ENCODE measurements at places on chromosomes 2 and 18.

DNA sequence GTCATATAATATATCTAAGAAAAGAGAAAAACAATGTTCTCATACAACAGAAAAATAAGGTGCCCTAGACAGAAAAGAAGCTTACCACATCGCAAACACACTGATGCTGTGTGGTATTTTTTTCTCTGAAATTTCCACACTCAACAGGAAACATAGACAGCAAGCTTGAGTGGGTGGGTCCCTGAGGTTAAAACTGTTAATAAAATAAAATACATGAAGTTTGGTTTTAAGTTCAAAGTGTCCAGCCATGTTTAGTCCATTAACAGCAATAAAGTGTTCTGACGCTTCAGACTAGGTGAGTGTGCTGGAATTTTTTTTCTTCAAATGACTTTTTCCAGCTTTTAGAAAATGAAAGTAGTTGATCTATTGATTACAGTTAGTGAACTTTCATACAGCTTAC lies 83.3 kb upstream of the EPB41L5 start:
- DNase-seq = no peak

GRCh38 chr2:226740039-226740648 lies 59.5 kb downstream of the IRS1 start:
- DNase-seq = no peak

GRCh38 chr18:59279193-59279592 lies 5.9 kb upstream of the RAX start:
- DNase-seq = no peak

DNA sequence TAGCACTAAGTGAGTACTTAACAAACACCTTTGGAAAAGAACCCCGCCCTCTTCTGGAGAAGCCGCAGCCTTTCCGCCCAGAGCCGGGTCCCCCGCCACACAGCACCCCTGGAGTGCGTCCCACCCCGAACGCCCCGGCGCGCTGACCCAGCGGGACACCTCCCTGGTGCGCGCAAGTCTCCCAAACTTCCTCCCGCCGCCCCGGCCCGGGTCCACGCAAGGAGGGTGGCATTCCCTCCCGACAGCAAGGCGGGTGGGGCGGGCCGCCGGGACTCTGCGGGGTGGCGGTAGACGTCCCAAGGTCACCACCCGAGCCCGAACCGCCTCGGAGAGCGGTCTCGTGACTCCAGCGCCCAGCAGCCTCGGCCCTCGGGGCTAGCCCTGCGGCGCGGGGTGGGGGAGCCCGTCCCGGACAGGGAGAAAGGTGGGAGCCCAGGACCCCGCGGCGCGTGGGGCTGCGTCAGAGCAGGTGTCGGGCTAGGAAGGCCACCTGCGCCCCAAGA lies 598 bp downstream of the CCDC93 start:
- DNase-seq = no peak

DNA sequence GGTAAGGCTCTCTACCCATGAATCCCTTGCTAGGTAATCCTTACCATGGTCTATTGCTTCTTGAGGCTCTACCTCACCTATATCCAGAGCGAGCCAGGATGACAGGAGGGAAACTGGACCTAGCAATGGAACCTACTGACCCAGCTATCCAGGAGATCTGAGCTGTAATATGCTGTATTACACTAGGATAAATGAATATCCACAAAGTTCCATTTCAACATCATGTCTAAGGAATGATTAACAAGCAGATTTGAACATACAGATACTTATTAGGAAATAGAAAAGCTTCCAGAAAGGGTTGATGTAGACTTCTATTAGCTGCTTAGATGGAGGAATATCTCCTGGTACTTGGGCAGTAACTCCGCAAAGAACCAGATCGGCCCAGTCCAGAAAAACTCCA lies 110.1 kb downstream of the BAZ2B start:
- no peak for DNase-seq

DNA sequence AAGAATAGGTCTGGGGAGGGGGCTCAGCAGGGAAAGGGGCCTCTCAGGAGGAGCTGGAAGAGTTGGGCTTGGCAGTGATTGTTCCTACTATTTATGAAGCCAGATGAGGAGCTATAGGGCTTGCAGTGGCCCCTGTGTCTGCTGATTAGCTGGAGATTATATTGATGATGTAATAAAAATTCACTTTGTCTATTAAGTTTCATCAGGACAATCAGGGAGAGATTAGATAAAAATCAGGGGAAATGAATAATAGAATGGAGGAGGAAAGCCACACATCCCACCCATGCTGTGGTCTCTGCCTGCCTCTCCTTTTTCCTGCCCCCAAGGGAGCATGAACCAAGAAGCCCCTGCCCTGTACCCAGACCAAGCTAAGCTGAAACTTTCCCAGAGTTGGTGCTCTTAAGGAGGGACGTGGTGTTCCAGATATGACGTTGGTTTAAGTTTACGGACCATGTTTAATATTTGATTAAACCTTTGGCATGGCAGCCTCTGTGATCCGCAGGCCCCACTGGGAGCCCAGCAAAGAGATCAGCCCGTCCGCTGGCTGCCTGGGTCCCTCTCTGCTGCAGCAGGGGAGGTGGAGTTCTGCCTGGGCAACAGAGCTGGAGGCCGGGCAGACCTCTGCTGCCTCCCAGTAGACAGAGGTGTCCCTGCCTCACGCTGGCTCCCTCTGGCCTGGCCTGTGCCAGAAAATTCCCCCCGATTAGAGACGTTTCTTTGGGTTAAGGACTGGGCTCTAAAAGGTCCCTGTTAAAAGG lies 15.3 kb downstream of the CELF4 start:
- DNase-seq = no peak

DNA sequence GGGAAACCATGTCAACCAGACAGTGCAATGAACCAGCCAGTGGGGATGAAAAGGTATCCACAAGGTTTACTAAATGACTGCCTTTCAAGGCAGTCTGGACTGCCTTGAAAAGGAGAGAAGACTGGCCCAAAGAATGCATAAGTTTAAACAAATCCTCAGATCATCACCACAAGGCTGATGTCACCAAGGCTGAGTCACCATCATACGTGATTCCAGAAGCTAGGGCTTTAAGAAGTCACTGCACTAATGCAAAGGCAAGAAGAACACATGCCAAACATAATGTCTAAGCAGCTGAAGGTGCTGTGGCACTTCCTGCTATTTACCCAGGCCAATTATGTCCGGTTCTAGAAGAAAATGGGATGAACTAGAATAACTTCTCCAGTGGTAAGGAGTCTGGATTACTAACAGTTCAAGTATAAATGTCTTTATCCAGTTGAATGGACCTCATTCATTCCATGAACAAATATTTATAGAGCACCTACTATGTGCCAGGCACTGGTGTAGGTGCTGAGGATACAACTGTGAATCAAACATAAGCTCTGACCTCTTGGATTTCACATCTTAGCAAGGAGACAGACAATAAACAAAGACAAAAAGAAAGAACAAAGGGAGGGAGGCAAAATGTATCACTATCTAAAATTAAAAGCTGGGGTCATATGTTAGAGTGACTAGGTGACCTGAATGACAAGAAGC lies 37.6 kb upstream of the ONECUT2 start:
- no peak for DNase-seq

GRCh38 chr2:105445976-105446375 lies 47.1 kb upstream of the FHL2 start:
- DNase-seq = no peak

GRCh38 chr18:34985963-34986362 lies 55.2 kb upstream of the MAPRE2 start:
- DNase-seq = no peak

DNA sequence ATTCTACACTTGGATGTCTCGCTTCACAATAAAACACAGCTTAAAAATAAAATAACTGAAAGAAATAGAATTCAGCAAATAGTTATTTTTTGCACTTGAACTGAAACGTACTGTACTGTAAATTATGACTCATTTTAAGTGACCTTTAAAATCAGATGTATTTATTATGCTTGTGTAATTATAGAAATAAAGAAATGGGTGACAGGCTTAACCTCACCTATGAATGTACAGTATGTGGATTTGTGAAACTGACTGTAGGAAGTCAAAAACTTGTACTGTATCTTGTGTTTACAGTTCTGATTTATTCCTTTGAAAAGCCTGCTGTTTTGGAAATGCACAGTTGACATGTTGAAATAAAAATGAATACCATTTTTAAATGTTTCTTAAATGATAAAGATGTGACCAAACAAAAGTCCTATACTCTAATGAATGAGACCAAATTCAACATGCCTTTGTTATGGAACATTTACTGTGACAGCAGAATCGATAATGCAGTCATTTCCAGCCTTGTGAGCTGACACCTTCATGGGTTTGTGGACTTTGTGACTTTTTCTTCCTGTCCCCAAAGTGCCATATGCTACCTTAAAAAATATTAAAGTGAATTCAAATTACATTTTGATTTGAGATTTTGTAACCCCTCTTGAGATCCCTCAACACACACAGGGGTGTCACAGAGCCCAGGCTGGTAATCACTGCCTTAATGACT lies 32.7 kb downstream of the NEMP2 start:
- no peak for DNase-seq

DNA sequence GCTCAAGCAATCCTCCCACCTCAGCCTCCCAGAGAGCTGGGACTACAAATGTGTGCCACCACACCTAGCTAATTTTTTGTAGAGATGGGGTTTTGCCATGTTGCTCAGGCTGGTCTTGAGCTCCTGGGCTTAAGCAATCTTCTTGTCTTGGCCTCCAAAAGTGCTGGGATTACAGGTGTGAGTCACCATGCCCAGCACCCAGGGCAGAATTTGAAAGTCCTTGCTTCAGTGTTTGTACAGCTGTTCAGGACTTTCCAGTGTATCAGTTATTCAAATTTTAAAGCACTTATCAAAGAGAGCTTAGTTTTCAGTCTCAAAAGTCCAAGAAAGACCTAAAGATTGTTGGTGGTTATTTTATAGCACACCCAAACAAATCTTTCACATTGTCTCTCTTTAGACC lies 43.6 kb upstream of the VPS54 start:
- no peak for DNase-seq

DNA sequence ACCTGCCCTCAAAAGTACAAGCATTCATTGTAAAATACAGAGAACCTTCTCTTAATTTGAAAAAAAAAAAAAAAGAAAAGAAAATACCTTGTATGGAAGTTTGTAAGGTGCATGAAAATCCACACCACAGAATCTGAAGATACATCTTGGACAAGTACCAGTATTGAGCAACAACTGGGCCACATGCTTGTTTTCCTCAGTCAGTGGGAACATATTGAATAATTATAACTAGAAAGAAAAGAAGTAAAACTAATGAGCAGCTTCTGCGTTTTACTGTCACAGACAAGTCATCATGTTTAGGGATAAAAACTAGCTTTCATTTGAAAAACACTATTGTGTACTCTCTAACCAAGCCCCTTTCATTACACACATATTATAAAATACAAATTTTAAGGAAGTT lies 5.8 kb upstream of the PEX13 start:
- DNase-seq = no peak

- DNase-seq = no peak
These were observed 67.5 kb downstream of the CDH20 start for GRCh38 chr18:61400716-61401115.

DNA sequence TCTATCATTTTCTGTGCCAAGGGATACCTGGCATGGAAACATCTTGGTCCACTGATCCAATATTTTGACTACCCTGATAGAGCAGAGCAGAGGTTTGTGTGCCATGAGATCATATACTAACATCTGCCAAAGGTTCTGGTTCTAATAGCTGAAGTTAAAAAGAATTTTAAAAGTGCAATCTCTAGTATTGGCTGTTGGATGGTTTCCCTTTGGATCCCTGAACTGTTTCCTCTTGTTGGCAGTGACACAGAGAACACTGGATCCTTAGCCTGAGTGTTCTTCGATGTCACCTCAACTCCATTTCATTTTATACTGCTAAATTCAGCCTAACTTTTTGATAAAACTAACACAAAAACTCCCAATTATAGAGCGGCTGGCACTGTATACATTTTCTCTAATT lies 169.3 kb upstream of the FBXO11 start:
- DNase-seq = no peak

DNA sequence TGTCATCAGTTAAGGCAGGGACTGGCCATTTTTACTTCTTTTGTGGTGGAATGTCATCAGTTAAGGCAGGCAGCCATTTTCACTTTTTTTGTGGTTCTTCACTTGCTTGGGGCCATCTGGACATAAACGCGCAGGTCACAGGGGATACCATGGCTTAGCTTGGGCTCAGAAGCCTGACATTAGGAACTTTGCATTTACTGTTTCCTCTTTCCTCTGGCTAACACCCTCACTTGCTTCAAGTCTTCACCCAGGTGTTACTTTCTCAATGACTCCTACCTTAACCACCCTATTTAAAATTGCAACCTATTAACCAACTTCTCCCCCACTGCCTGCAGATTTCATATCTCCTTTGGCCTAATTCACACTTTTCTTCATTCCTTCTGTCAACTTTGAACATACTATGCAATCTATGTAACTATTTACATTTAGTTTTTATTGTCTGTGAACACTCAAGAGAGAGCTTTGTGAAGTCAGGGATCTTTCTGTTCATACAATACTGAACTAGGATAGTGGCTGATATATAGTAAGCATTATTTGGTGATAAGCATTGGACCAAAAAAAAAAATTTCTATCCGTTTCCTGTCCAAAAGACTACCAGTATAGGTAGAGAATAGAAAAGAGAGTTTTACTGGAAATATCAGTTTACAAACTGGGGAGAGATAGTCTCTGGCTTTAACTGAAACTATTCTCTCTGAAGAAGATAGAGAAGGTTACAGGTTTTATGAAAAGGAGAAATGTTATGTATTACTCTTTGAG lies 600.1 kb upstream of the ZNF804A start:
- DNase-seq = no peak

- no peak for DNase-seq
These were observed 26.9 kb upstream of the INSIG2 start for GRCh38 chr2:118061135-118061955.

DNA sequence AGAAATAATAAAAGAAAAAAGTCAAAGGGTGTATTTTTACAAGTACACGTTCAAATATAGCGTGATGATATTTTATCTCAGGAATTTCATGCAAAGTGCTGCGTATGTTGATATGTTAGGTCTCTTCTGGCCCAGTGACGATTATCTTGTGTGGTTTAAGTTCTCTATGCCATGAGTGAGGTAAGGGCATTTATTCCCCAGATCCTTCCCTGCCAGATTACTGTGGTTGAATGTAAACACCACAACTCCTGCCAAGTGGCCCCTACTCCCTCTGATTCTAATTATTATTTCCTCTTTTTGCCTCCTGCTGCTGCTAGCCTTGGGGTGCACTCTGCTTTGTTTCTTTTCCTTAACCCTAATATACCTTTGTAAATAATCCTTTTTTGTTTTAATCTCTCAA lies 12.2 kb downstream of the SCN2A start:
- no peak for DNase-seq

- no peak for DNase-seq
These were observed 35.7 kb downstream of the ODC1 start for GRCh38 chr2:10412380-10412779.

- no peak for DNase-seq
These were observed 21.0 kb upstream of the ZNF532 start for GRCh38 chr18:58843688-58844035.

GRCh38 chr18:69958422-69958821 lies 10.7 kb upstream of the CD226 start:
- no peak for DNase-seq

Measured in cortex of kidney (tissue), 1 donor.